Astrocyte (in vitro differentiated cells and primary cell): ENCODE measurements at places on chromosomes 16 and 17.

- no peak for DNase-seq
Measured at GRCh38 chr17:45813048-45813725, 29.1 kb downstream of the CRHR1 start.

DNA sequence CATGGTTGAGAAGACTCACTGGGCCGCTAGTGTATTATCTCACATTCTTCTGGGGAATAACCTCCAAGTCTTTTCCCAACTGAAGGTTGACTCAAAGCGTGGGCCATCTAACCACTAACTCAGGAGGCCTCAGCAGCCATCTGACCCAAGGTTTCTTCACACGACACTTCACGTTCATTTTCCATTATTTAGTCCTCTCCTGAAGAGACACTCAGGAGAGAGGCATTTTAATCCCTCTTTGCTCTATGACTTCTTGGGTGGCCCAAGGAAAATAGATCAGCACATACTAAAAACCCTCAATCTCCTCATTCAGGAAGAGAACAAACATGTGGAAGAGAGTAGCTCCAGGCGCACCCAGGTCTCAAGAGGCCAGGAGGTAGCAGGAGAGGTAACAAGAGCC is 252.8 kb upstream of the FOXF1 start:
- DNase-seq: no peak

- no peak for DNase-seq
Measured at GRCh38 chr17:64232466-64233262, 30.4 kb downstream of the TEX2 start.

DNA sequence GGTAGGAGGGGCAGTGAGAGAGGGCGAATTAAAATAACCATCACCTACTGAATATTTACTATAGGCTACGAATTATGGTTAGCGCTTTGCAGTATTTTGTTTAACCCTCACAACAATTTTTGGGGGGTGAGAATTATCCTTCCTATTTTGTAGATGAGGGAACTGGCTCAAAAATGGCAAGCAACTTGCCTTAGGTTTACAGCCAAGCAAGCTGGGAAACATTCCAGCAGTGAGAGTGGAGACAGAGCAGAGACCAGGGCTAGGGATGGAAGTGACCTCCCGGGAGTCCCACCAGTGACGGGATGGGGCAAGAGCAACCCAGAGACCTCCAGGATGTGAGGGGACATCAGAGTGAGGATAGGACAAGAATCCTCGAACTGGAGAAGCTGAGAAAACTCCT is 352 bp upstream of the VMO1 start:
- no peak for DNase-seq

DNA sequence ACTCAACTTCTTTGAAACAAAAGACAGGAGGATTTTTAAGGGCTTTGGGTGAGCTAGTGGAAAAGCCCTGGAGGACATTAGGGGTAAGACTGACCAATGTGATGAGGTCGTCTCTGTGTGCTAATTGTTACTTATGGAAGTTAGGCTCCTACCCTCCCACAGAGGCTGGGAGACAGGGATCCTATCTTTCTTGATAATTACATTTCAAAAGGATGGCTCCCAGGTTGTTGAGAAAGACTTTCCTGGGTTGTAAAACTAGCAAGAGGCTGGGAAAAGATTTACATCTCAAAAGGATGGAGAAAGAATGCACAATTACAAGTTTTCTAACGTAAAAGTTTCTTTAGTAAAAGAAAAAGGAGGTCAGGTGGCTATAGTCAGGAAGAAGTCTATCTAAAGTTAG is 605.8 kb upstream of the GOT2 start:
- DNase-seq: no peak

DNA sequence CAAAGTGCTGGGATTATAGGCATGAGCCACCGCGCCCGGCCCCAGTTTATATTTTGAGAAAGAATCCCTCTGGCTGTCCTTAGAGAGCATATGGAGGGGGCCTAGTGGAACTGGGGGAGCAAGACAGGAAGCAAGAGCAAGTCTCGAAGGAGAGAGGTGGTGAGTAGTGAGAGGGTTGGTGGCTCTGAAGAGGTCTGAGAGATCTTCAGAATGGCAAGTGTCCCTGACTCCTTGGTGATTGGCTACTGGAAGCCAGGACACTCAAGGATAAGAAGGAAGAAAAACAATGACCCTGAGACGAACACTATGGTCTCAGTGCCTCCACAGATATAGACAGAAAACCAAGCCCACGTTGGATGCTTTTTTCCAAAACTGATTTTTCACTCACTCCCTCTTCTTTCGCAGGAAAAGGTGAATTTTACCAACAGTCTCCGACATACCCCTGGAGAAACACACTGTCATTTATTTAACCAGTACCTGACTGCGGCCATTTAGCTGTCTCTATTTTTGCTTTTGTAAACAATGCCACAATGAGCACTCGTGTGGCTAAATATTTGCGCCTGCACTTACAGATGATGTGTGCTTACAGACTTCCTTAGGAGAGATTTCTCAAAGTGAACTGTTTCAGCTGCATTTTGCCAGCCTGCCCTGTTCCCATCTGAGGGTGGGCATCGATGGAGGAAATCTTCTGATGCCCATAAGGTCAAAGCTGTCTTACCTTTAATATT is 15.9 kb upstream of the DOK4 start:
- DNase-seq: no peak

DNA sequence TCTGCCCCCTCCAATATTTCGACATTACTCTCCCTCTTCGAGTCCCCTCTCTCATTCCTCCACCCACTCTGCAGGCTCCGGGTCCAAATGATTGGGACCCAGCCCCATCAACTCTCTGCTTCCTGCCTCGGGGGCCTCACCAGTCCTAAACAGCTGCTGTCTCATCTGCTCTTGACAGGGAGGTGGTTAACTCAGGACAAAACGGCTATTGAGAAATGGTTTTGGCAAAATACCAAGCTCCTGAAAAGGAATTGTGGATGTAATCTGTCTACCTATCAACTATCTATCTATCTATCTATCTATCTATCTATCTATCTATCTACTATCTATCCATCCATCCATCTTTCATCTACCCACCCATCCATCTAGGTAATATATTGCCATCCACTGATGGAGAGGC is 2.2 kb downstream of the CD300H start:
- DNase-seq: no peak

DNA sequence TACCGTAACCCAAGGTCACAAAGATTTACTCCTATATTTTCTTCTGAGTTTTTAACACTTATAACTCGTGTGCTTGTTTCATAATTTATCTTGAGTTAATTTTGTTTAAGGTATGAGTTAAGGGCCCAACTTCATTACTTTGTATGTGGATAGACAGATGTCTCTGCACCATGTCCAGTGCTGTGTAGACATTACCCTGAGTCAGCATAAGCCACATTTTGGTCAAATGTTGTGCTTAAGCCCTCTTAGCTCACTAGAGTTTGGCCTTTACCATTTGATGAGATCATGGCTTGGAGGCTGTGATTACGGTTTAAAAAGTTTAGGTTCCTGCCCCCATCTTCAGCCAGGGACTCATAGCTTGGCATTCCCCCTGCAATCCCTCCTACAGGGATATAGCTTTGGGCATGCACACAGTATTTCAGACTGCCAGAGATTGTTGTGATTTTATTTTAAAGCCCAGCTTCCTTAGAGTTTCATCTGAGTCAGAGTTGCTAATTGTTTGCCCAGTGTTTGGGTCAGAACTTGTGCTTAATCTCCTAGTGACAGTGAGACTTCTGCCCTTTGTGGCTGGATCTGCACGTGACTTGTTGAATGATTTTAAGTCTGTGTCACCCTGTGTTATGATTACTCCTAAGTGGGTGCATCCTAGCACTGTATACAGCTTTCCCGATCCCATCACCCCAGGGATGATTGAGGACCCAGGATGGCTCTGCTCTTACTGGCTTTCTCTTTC is 393.1 kb downstream of the CNTNAP4 start:
- DNase-seq: no peak

- peak; percentile 42 for DNase-seq
Measured at GRCh38 chr17:62965174-62965685, 805 bp upstream of the TANC2 start.

GRCh38 chr17:50948711-50949110 is 82.6 kb upstream of the TOB1 start:
- no peak for DNase-seq

- no peak for DNase-seq
Measured at GRCh38 chr17:80006339-80006720, 29.3 kb downstream of the TBC1D16 start.

DNA sequence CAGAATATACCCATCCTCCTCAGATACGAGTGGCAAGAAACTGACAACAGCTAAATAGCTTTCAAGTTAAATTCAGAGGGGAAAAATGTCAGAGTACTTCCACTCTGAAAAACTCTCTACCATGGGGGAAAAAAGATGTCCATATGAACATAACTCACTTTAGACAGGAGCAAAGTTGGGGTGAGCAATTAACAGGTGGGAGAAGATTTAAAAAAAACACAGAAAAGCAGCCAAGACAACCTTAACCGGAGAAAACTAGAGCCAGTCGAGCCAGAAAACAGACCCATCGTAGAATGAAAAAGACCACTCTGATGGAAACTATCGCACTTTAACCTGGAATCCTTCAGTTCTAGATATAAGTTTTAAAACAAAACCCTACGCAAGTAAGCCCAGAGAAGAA is 833 bp downstream of the TERF2 start:
- no peak for DNase-seq

DNA sequence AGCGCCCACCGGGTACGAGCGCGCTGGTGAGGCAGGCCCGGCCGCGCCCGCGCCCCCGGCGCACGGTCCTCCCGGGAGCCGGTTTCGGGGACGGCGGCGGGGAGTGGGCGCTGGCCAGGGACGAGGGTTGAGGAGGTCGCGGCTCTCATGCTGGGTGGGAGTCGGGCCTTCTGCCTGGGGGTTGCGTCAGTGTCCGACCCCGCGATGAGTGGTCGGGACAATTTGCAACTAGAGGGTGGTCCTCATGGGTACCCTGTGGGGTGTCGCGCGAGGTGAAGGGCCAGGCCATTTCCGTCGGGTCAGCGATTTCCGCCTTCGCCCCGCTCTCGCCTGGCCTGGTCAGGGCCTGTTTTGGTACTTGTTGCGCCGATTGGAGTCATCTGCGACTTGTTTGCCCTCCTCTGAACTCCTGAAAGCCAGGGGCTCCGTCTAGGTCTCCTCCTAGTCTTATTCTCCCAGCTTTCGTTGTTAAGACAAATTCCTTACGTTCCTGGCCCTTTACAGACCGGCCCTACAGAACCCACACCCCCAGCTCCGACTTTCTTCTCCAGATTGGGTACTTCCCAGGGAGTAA is 14.9 kb downstream of the NAA60 start:
- DNase-seq: peak; percentile 49

GRCh38 chr17:58217766-58218165 is 1.3 kb downstream of the MKS1 start:
- no peak for DNase-seq

- DNase-seq: no peak
Measured at GRCh38 chr17:78242024-78242742, 10.8 kb downstream of the TMEM235 start.

DNA sequence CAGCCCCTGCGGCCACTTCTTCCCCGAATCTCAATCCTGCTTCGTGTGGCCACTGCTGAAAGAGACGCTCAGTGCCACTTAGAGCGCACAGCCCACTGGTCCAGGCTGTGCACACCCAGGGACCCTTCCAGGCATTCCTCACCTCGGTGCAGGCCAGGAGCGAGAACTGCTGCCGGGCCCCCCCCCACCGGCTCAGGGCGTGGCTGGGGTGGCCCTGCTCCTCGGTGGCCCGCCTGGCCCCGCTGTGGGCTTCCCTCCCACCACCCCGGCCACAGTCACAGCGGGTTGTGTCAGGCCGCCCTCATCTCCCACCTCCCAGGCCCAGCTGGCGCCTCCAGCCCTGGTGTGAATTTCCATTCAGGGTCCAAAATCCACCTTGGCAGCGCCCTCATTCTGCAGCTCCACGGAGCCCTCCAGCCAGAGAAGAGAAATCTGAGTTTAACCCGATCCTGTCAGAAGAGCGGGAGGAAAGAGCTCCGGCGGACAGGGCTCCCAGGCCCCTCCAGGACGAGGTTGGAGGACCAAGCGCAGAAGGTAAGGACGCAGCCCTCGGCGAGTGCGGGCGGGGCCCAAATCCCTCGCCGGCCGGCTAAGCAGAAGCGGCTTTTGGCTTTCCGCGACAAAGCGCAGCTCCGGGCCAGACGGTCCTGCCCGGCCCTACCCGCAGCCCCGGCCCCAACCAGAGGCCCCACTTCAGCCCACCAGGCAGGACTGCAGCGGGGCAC is 12.0 kb downstream of the TBC1D16 start:
- DNase-seq: no peak

DNA sequence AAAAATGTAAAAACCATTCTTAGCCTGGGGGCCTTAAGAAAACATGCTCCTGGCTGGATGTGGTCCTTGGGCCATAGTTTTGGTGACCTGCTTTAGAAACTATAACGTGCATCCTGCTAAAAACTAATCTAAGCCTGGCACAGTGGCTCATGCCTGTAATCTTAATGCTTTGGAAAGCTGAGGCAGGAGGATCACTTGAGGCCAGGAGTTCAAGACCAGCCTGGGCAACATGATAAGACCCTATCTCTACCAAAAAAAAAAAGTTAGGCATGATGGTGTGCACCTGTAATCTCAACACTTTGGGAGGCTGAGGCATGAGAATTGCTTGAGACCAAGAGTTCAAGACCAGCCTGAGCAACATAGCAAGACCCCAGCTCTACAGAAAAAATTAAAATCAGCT is 183.8 kb upstream of the CHMP6 start:
- no peak for DNase-seq

- no peak for DNase-seq
Measured at GRCh38 chr17:10772425-10773380, 31.2 kb downstream of the TMEM238L start.

DNA sequence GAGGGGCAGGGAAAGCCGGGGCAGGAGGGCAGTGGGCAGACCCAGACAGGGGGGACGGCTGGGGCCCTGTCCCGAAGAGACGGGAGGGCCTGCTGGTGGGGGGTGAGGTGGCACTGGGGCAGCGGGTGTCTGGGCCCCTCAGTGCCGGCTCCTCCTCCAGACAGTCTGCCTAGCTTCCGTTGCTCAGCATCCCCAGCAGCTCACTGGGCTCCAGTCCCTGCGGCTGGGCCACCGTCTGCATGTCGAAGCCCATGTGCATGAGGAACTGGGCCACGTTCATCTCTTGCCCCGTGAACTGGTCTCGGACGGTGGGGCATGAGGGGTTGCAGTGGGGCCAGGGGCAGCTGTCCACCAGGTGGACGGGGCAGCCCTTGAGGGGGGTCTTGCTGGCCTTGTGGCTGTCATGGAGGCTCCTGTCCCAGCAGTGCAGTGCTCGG is 5.8 kb upstream of the MYADML2 start:
- DNase-seq: no peak

DNA sequence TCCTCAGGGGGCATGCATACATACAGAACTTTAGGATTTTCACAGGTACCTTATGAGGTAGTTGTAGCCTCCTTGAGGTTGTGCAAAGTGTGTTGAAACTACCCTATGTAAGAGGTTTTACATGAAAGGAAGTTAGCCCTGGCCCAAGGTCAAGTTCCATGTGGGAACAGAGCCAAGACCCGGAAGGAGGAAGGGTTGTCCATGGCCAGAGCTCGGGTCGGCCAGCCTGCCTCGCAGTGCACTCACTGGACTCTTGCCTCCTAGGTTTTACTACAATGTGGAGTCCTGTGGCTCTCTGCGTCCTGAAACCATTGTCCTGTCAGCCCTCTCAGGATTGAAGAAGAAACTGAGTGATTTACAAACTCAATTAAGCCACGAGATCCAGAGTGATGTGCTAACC is 8.2 kb downstream of the POLR2C start:
- DNase-seq: no peak
